ENCODE measurements at places on chromosomes 3 and 15.

- DNase-seq = no peak
These were observed 36.7 kb downstream of the LARP6 start for GRCh38 chr15:70817266-70817665.

DNA sequence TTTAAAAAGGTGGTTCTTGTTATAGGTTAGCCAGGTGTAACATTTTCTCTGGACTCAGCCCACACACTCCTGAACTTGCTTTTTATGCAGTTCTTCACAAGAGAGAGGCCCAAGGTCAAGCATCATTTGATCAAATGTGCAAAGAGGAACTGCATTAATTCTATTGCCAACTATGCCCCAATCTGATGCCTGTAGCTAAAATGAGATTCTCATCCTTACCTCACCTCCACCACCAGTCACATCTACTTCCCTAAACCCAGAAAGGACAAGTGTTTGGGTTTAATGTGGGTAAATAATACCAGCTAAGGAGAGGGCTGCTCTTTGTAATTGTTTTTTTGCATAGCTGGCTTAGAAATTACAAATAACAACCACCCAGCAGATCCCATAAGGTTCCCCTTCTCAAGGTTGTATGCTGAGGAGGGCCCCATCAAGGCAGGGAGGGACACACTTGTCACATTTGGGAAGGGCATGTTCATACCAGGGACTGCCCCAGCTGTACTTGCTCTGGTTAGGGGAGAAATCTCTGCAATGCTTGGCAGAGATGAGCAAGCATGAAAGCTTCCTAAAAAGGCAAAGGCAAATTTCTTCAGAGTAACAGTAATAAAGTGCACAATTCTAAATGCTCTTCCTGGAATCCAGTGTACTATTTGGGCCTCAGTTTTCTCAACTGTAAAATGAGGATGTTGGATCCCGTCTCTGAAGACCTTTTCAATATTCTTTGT, 76.2 kb downstream of the TGFBR2 start:
- no peak for DNase-seq

DNA sequence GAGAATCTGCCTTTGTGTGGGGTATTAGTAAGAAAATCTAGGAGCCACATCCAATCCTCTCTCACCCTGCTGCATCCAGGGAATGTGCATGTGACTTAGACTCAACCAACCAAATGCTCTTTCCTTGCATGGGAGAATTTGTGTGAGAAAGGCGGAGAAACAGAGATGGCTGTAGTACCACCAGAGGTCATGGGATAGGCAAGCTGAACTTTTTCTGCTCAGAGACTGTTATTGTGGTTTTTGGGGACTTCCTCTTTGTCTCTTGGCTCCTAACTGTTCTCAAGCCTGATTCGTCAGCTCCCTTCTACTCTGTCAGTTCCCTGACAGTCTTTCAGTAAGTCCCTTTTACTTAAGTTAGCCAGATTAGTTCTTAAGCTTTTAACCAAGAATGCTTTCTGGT, 2.6 kb upstream of the ZSCAN2 start:
- DNase-seq = no peak

DNA sequence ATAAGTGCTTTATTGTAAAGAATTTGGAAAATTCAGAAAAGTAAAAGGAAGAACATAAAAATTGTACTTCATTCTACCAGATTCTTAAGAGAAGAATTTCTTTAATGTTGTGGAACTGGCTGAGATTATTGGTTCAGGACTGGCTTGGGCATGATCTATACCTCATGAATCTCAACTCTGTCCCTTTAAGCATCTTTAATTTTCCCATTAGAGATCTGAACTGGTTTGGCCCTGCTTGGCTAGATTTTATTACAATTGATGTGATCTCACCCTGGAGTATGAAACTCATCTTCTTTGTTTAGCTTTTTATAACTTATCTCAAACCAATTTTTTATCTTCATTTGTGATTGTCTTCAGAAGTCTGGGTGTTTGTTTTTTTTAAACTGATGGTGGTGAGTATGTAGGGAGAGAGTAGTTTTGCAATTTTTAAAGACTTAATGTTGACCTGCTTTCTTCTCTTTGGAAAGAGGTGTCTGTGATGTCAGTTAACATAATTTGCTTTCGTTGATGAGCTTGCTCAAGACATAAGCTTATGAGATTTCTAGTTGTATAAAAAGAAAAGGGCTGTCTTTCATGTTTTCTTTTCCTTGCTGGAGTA, 61.9 kb downstream of the ZNF609 start:
- no peak for DNase-seq

DNA sequence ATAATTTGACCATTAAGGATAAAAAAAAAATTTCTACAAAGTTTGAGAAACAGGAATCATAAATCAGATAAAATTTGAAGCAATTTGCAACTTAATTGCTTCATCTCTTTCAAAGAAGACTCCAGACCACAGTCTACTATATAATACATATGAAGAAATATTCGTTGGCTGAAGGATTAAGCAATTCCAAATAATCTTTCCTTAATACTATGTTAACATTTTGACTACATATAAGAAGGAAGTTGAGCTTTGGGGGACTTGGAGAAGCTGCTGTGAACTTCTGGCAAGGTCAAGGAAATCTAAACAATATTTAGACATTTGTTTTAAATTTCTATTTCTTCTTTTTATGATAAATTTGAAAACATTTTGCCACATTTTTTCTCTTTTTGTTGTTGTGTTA, 13.5 kb upstream of the GABRR3 start:
- DNase-seq = no peak

- DNase-seq = no peak
These were observed 35.6 kb upstream of the GYG1 start for GRCh38 chr3:148955544-148956346.

Measured in lower lobe of right lung (tissue), 2 donors.